ENCODE measurements at places on chromosomes 7 and 10. TPM values are rescaled to one million over a fixed set of nuclear protein-coding genes. Genes with fewer than 3 reads are reported as not detected.

GRCh38 chr7:1254281-1255079 is 21.8 kb downstream of the UNCX start:
- H3K27me3 ChIP-seq: peaks cover 87% of the 10 kb centered on the region
- H3K4me1 ChIP-seq: peaks cover 28% of the 10 kb centered on the region
- H3K36me3 ChIP-seq: no peaks in the 10 kb centered on the region
- H3K27ac ChIP-seq: no peak overlapping the region
- no peak for DNase-seq

- DNase-seq: no peak
- no peak overlapping the region for H3K4me3 ChIP-seq
- no peaks in the 10 kb centered on the region for H3K27me3 ChIP-seq
- H3K27ac ChIP-seq: no peak overlapping the region
- no peaks in the 10 kb centered on the region for H3K36me3 ChIP-seq
Measured at GRCh38 chr7:14835384-14835783, 67.2 kb downstream of the DGKB start.

DNA sequence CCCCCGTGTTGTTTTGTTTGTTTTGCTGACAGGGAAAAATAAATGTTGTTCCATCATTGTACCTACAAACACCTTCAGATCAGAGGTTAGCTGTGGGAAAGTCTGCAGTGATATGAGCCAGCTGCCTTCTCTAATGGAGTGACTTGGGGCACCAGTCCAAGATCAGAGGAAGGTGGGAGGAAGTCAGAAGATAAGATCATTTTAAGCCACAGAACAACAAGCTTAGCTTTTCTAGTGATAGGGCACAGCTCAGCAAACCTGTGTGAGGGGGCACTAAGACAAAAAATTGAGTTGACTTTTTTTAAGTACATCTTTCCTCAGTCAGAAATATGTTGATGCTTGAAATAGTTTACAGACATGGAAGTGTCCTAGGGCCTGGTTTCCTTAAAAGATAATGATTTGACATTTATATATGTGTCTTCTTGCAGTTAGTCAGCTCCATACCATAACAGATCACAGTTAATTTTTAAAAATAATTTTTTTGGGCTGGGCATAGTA is 240.3 kb upstream of the KAT6B start:
- H3K27me3 ChIP-seq: no peaks in the 10 kb centered on the region
- peaks cover 25% of the 10 kb centered on the region for H3K4me1 ChIP-seq
- H3K36me3 ChIP-seq: peaks cover 2% of the 10 kb centered on the region
- H3K4me3 ChIP-seq: no peak overlapping the region
- peak overlapping the region; percentile 8 for H3K27ac ChIP-seq

- peaks cover 35% of the 10 kb centered on the region for H3K27me3 ChIP-seq
- DNase-seq: no peak
- H3K4me3 ChIP-seq: no peak overlapping the region
- no peak overlapping the region for H3K27ac ChIP-seq
- no peaks in the 10 kb centered on the region for H3K36me3 ChIP-seq
Measured at GRCh38 chr7:157799076-157799685, 462.4 kb downstream of the DNAJB6 start.

DNA sequence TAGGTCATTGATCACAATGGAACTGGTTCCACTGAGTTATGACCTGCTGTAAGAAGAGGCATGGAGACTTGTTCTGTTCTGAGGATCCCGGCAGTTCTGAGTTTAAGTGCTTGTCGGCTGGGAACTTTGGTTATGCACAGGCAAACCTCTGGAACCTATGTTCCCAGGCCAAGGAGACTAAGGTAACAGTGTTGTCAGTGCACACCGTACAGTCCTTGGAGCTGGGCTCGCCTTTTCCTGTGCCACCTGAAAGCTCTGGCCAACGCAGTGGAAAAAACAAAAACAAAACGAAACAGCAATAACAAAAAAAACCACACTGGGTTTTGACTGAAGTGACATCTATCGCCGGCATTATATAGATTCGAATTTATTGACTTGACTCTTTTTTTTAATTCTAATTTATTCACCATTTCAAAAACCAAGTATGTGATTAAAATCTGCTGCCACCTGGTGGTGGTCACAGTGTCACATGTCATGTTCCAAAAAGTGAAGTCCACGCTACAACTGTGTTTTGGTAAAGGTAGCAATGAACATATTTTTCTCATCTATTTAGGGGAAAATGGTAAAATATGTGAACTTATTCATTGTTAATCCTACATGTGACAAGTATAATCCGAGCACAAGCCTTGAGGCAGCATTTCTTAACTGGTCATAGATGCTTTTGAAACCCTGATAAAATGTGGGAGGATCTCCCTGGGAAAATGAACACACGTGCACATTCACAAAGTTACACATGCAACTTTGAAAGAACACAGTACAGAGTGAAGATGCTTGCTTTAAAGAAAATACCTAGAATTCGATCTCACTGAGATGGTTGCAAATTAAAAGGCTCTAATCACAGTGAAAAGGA is 113.8 kb upstream of the PPP2R2D start:
- no peaks in the 10 kb centered on the region for H3K36me3 ChIP-seq
- no peak overlapping the region for H3K27ac ChIP-seq
- DNase-seq: no peak

GRCh38 chr10:7956508-7956907 is 98.0 kb upstream of the GATA3 start:
- no peak overlapping the region for H3K4me3 ChIP-seq
- H3K27ac ChIP-seq: no peak overlapping the region
- H3K27me3 ChIP-seq: no peaks in the 10 kb centered on the region
- DNase-seq: no peak
- peaks cover 17% of the 10 kb centered on the region for H3K4me1 ChIP-seq

DNA sequence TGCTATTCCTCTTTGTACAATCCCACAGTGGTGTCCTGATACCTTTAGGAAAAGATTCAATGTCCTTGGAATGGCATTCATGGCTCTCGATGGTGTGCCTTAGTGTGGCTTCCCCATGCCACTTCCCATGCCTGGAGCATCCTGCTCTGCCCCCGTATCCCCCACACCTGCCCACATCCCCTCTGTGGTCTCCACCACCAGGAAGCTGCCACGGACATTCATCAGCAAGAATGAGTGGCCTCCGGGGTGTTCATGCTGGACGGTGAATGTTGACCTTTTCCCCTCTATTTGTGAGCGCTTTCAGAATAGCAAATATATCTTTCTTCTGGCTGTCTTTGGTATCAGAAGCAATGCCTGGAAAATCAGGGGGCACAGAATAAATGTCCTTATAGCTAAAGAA is 262.0 kb upstream of the NRP1 start:
- DNase-seq: no peak
- H3K36me3 ChIP-seq: no peaks in the 10 kb centered on the region
- no peak overlapping the region for H3K4me3 ChIP-seq

DNA sequence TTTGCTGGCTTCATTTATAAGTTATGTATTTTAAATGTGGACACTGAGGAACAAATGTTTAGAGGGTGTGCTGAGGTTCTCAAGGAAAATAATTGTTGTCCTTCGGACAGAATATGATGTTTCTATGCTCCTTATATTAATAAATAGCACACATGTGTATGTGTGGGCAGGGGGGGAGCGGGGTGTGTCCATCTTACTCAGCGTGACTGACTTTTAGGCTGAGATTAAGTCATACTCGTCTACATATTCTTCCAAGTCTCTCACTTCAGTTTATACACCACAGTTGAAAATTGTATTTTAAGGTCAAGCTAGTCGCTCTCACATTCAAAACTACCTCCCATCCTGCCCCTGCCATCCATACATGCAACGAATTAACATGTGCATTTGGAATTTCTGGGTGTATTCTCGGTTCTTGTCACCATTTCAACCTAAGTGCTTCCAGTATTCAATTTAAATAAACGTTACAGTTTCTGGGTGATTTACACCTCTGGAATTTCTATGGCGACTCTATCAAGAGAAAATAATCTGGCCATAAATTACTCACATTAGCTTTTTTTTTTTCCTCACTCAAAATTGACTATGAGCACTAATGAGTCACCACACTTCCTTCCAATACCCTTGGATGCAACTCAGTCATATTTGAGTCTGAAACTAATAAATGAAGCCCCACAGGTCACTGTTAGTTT is 3.3 kb downstream of the PCDH15 start:
- H3K27me3 ChIP-seq: no peaks in the 10 kb centered on the region
- H3K36me3 ChIP-seq: no peaks in the 10 kb centered on the region
- no peak overlapping the region for H3K27ac ChIP-seq
- DNase-seq: no peak
- H3K4me1 ChIP-seq: no peaks in the 10 kb centered on the region

DNA sequence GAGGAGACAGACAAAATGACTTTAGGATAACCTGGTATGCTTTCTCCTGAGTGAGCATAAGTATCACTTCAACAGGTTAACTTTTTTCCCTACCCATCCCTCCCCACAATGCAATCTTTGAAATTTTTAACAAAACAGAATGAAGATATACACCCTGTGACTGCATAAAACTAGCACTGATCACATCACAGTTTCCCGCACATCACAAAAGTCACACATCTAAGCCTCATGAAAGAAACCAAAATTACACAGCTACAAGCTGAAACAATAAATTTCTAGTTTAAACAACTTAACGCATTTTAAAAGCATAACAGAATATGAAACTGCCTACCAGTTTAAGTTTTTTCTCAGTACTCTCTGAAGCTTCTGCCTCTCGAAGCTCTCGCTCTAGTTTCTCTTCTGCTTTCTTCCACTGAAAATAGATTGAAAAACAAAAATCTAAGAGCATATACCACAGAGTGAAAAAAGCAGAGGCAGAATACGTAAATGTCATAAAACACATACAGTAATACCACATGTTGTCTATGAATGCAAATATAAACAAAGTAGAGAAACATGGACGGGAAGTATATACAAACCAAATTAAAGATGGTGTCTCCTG is 18.1 kb downstream of the NOC3L start:
- H3K4me1 ChIP-seq: no peaks in the 10 kb centered on the region
- H3K36me3 ChIP-seq: peaks cover 11% of the 10 kb centered on the region
- no peak overlapping the region for H3K27ac ChIP-seq
- no peak overlapping the region for H3K4me3 ChIP-seq
- no peak for DNase-seq
- no peaks in the 10 kb centered on the region for H3K27me3 ChIP-seq

- DNase-seq: no peak
- H3K4me3 ChIP-seq: no peak overlapping the region
- no peaks in the 10 kb centered on the region for H3K27me3 ChIP-seq
Measured at GRCh38 chr10:68249297-68249696, 17.4 kb upstream of the ATOH7 start.

DNA sequence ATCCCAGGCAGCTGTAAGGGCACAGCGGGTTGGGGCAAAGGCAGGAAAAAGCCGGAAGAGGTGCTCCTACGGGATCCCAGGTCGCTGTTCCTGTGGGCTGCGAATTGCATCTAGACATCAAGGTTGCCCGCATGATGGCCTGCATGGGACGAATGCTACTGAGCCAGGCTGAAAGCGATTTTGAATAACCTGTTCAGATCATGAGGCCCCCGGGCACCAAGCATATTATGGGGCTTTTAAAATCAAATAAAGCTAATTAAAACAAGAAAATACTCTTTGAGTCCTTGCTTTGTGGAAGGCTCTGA is 37.1 kb downstream of the CAMK2B start:
- no peak overlapping the region for H3K27ac ChIP-seq
- no peaks in the 10 kb centered on the region for H3K36me3 ChIP-seq
- H3K27me3 ChIP-seq: peaks cover 11% of the 10 kb centered on the region
- H3K4me3 ChIP-seq: no peak overlapping the region
- H3K4me1 ChIP-seq: no peaks in the 10 kb centered on the region
- no peak for DNase-seq

- H3K4me3 ChIP-seq: no peak overlapping the region
- H3K36me3 ChIP-seq: no peaks in the 10 kb centered on the region
- no peak for DNase-seq
- no peaks in the 10 kb centered on the region for H3K4me1 ChIP-seq
Measured at GRCh38 chr10:30176776-30177533, 117.6 kb upstream of the JCAD start.

- H3K4me1 ChIP-seq: peaks cover 67% of the 10 kb centered on the region
- no peaks in the 10 kb centered on the region for H3K27me3 ChIP-seq
- H3K36me3 ChIP-seq: no peaks in the 10 kb centered on the region
- H3K27ac ChIP-seq: no peak overlapping the region
- no peak for DNase-seq
- no peak overlapping the region for H3K4me3 ChIP-seq
Measured at GRCh38 chr10:80448209-80448942, 5.7 kb upstream of the TSPAN14 start.

GRCh38 chr10:72712136-72712535 is 20.2 kb downstream of the MCU start:
- H3K4me3 ChIP-seq: no peak overlapping the region
- H3K27me3 ChIP-seq: no peaks in the 10 kb centered on the region
- no peaks in the 10 kb centered on the region for H3K4me1 ChIP-seq
- H3K27ac ChIP-seq: no peak overlapping the region
- no peak for DNase-seq

GRCh38 chr10:97640868-97641811 is 669 bp downstream of the PI4K2A start:
- H3K36me3 ChIP-seq: peaks cover 2% of the 10 kb centered on the region
- H3K4me1 ChIP-seq: peaks cover 34% of the 10 kb centered on the region
- peak overlapping the region; percentile 52 for H3K27ac ChIP-seq
- no peak for DNase-seq
- no peaks in the 10 kb centered on the region for H3K27me3 ChIP-seq

The PCGF5 gene
- total RNA-seq: 61.3 TPM

The CPED1 gene
- 41.6 TPM for total RNA-seq

The ERCC6 gene
- total RNA-seq: 11.8 TPM

The CRTAC1 gene
- not detected for total RNA-seq

The VAX1 gene
- total RNA-seq: not detected

The CPA4 gene
- 0.17 TPM for total RNA-seq

The TMEM176A gene
- not detected for total RNA-seq

Data from HepG2 (cell line).